BJ (cell line): ENCODE measurements at places on chromosomes 5 and 9. TPM values are rescaled to one million over a fixed set of nuclear protein-coding genes. Genes with fewer than 3 reads are reported as not detected.
A peak's percentile ranks its signal among the peaks of the same experiment; 100 is the strongest.

GRCh38 chr9:134560206-134560605 lies 81.4 kb upstream of the COL5A1 start:
- DNase-seq, result no peak

- no peak for DNase-seq
Measured at GRCh38 chr5:143964919-143965318, 153.0 kb downstream of the HMHB1 start.

DNA sequence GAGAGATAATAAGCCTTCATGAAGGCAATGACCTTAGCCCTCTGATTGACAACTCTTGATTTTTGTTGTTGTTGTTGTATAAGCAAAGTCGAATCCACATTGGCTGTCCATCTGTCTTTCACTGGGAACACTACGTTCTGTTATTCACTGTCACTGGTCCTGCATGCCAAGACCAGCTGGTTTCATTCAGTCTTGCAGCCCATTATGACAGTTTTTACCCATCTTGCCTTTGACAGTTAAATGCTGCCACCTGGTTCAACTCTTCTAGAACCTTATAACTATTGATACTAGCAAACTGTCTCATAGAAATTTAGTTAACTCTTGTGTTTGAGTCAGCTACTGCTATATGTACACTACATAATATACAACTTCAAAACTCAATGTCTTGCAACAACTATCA lies 382.3 kb upstream of the CDH10 start:
- DNase-seq, result no peak

- DNase-seq, result no peak
Measured at GRCh38 chr5:180463216-180463900, 30.8 kb upstream of the CNOT6 start.

GRCh38 chr9:83932011-83932410 lies 10.8 kb upstream of the KIF27 start:
- no peak for DNase-seq

DNA sequence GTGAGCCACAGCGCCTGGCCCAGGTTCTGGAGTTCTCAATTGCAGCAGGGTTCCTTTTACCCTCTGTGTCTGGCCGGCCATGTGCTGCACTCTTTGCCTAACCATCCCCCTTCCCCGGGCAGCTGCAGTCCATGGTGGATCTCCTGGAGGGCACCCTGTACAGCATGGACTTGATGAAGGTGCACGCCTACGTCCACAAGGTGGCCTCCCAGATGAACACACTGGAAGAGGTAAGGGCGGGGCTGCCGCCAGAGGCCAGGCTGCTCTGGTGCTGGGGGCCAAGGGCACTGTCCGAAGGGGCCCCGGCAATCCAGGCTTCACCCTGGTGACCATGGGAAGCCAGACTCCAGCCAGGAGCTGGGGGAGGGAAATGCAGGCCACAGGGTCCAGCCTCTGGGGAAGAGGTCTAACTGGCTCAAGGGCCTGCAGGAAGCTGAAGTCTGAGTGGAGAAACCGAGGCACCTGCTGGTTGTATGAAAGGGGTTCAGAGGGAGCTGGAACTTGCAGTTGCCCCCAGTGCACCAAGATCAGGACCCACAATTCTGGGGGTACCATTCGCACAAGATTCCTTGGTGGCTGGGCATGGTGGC lies 18.1 kb downstream of the OLFML2A start:
- DNase-seq, result no peak

DNA sequence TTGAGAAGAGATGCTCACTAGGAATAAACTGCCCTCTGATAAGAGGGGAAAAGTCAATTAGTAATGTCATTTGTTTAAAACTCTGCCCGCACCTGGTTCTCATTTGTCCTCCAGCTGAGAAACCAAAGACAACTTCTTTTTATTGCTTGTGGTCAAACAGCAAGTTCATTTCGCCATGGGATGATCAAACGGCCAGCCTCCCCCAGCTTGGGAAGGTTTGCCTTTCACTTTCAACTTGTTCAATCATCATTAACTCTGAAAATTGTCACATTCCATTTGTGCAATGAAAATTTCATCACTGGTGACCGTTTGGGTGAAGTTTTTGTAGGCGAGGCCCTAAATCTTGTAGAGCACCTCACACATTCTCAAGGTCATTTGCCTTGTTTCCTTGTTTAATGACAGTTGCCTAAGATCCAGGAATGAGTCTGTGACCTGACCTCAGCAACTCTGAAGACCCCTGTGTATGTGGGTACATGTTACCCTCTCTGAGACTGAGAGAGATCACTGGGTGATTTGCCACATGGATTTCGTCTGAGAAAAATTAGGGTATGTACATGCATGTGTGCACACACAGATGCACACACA lies 117.7 kb downstream of the MARCHF3 start:
- DNase-seq, result peak; percentile 38

DNA sequence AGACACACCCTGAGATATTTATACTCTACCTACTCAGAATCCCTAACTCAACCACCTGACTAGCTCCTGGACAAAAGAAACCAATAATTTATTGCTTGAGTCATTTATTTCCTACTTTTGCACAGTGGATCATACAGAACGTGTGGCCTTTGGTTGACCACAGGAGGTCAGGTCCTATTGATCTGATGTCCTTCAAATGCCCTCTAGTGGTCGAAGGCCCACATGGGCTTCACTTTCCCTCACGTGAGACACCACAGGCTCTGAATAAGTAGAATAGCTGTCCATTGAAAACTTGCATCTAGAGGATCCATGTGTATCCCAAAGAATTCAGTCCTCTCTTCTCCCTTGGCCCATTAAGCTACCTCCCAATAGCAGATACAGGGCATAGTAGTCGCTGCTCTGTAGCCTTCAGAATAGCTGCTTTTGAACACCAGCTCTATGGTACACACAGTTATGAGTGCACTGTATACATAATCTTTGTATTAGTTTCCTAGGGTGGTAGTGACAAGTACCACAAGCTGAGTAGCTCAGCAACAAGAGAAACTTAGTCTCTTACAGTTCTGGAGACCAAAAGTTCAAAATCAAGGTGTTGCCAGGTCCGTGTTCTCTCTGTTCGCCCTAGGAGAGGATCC lies 177.6 kb upstream of the SMARCA2 start:
- no peak for DNase-seq

- DNase-seq, result no peak
Measured at GRCh38 chr5:176320577-176320976, 41.0 kb downstream of the KIAA1191 start.

- DNase-seq, result no peak
Measured at GRCh38 chr5:179585941-179586401, 35.6 kb downstream of the RUFY1 start.

DNA sequence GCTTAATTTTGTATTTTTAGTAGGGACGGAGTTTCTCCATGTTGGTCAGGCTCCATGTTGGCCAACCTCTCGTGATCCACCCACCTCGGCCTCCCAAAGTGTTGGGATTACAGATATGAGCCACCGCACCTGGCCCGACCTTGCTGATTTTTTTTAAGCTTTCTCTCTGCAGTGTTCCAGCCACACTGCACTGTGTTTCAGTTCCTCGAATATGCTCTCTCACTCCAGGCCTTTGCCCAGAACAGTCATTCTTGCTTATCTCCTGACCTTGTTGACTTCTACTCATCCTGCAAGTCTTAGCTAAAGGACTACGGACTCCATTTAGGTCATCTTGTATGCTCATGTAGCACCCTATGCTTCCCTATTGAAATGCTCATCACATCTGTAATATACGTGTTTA lies 3.3 kb downstream of the SNAPC3 start:
- DNase-seq, result no peak

DNA sequence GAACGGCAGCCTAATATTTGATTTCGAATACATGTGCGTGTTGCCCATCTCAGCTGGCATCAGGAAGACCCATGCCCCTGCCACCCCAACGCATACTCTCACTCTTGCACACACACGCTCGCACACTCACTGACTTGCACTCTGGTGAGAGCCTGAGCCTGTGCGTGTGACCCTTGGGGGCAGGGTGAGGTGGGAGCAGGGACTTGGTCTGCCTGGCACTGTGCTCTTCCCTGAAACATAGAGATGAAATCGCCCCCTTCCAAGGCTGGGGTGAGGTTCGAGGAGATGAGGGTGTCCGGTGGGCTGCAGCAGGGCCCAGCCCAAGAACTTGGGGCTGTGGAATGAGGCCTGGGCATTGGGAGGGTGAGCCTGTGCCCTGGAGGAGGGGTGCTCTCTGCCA lies 1.2 kb downstream of the LCN9 start:
- no peak for DNase-seq

DNA sequence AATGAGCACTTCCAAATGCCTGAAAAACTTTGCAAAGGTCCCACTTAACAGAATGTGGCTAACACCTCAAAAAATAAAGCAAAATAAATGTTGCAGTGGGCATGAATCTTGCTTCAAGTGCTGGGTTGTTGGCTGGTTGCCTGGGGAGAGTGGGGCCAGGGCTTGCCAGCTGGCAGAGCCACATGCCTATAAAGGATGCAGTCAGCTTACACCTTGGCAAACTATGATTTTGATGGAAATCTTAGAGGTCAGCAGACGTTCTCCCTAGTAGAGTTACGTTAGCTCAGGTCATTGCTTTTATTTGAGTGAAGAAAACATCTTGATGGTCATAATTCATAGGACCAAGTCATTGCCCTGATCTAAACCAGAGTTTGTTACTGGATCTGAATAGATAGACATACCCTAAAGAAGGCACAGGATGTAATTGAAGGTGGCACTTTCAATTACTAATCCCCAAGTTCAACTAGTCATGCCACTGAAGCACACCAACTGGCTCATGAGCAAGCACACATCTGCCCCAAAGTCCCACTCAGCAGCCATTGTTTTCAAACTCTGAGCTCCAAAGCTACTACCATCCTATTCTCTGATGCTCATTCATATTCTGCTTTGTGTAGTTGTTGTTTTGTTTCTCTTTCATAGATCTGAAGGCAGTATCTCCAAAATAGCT lies 51.2 kb upstream of the ZSWIM6 start:
- DNase-seq, result no peak

DNA sequence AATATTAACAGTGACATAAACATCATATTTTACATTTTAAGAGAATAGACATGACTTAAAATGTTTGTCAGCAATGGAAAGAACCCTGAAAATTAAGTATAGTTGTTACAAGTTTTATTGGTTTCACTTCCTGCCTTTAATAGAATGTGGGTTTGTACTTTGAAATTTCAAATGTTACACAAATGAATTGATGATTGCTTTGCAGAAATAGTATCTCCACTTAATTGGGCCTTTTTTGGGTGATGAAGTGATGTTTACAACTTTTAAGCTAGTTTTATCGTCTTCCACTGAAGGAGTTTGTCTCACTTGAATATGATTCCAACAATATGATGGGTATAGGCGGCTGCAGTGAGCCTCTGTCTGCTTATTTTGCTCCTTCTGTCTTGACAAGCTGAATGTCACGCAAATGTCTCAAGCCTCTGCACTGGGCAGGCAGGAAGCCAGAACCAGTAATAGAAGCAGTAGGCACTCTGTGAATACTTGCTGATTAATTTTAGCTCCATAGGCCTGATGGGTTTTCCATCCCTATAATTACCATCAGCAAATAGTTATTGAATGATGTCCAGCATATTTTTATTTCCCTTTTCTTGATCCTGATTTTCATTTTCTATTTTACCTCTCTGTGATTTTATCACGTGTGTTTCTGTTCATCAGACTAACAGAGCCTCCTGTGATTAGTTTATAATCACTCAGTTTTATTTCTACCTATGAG lies 10.6 kb upstream of the NR3C1 start:
- no peak for DNase-seq

DNA sequence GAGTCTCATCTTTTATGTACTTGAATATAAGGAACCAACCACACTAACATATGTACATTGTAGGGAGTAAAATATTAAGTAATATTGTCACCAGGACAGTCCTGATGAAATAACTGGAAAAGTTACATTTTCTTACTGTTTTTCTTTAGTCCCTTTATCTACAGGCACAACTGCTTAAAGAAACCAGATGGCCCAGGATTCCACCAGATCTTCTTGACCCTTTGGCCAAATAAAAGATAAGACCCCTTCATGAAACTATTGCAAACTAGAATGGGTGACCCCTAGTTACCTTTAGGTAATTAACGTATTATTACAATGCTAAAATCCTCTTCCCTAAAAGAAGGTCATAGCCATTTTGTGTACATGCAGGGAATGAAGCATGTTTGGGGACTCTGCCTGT lies 106.3 kb upstream of the FTMT start:
- no peak for DNase-seq

DNA sequence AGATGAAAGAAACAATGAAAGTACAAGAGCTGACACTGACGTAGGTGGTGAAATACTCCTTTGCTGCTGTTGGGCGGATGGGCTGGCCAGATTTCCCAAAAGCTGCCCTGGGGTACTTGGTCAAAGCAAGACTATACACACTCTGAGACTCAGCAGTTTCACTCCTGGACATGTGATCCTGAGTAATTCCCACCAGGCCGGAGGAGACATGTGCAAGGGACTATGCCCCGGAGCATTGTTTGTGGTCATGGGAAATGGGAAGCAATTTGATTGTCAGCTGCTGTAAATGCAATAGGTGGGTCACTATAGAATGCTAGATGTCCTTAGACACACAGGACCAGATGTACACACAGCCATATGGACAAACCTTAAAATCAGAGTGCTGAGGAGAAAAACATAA lies 116.1 kb downstream of the DCP2 start:
- no peak for DNase-seq

The SAPCD2 gene
- polyA plus RNA-seq, result 5.1 and 8.6 TPM in 2 replicates

The IL17B gene
- polyA plus RNA-seq, result 0.49 and 0.90 TPM in 2 replicates

The WDR31 gene
- polyA plus RNA-seq, result 1.6 and 2.0 TPM in 2 replicates

The AQP3 gene
- polyA plus RNA-seq, result 0.40 and 0.47 TPM in 2 replicates

The TRAF1 gene
- 2.2 and 3.3 TPM in 2 replicates for polyA plus RNA-seq

The CENPH gene
- 6.0 and 7.4 TPM in 2 replicates for polyA plus RNA-seq

The FGF1 gene
- 14.8 and 19.2 TPM in 2 replicates for polyA plus RNA-seq

The TMC1 gene
- polyA plus RNA-seq, result 1.2 and 1.3 TPM in 2 replicates

The C9orf50 gene
- 0.20 and 0.21 TPM in 2 replicates for polyA plus RNA-seq

The COL15A1 gene
- polyA plus RNA-seq, result 74.5 and 112 TPM in 2 replicates
